NCI-H1092 (cell line): ENCODE measurements at places on chromosomes 16 and 17.
A peak's percentile ranks its signal among the peaks of the same experiment; 100 is the strongest.

DNA sequence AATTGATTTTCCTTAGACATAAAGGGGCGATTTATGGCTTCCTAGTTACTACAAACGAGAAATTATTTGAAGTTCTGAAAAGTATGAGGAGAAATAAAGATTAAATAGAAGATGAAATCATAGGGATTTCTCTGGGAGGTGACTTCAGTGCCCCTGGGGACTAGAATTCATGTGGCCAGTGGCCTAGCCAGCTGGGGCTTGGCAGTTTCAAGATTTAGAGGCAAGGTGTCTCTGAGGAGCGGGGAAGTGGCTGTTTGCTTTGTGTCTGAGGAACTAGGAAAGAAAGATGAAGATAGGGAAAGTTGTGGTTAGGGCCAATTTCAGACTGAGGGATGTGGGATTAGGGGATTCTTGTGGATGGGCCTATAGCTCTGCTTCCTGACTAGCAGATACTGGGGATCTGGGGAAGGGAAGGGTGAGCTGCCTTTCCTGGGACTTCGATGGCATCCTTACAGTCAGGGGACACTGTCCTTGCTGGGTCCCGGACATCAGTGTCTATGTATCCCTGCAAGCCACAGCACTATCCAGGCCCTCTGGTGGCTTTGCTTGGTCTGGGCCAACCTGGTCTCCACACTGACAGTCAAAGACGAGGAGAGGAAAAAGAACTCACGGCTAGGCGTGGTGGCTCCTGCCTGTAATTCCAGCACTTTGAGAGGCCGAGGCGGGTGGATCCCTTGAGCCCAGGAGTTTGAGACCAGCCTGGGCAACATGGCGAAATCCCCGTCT lies 22.4 kb upstream of the MEOX1 start:
- no peak for DNase-seq

GRCh38 chr16:69481901-69482341 lies 57.5 kb downstream of the CYB5B start:
- peak; percentile 78 for DNase-seq

DNA sequence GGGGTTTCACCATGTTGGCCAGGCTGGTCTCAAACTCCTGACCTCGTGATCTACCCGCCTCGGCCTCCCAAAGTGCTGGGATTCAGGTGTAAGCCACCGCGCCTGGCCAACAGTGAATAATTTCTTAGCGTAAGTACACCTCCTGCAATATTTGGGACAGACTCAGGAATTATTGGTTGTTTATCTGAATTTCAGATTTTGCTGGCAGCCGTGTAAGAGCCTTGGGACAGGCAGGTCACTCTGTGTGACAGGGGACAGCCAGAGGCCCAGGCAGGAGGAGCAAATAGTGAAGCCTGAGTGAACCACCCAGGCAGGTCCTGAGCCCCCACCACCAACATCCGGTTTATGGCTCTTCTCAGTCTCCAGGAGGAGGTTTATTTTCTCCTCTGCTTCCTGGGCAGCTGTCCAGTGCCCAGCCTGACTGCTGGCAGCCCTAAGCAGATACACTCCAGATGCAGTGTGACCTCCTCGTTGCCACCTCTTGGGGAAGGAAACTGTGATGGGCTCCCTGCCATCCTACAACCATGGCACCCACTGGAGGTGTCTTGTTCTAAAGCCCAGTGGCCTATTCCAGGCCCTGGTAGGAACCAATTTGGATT lies 26.2 kb upstream of the ADORA2B start:
- no peak for DNase-seq

DNA sequence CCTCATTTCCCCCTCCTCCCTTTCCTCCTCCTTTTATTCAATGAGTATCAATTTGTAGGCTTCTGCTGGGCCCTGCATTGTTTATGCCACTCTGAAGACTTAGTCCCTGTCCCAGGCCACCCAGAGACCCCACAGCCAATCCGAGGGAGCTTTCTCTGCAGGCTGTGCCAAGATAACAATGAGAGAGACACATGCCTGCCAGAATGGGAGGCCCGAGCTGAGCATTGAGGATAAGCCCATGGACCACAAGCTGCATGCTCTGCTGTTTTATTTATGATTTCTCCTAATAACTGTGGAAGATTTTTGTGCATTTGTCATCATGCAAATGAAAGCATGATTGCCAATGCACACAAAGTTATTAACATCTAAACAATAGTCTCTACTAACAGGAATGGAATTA lies 3.0 kb downstream of the RCVRN start:
- no peak for DNase-seq

GRCh38 chr17:386141-386876 lies 33.7 kb upstream of the RPH3AL start:
- DNase-seq, result no peak

GRCh38 chr16:48609652-48610029 lies 339 bp downstream of the N4BP1 start:
- peak; percentile 48 for DNase-seq
